ENCODE measurements at places on chromosomes 6 and 20.

- DNase-seq: no peak
These were observed 5.3 kb upstream of the GUCA1B start for GRCh38 chr6:42200035-42200434.

DNA sequence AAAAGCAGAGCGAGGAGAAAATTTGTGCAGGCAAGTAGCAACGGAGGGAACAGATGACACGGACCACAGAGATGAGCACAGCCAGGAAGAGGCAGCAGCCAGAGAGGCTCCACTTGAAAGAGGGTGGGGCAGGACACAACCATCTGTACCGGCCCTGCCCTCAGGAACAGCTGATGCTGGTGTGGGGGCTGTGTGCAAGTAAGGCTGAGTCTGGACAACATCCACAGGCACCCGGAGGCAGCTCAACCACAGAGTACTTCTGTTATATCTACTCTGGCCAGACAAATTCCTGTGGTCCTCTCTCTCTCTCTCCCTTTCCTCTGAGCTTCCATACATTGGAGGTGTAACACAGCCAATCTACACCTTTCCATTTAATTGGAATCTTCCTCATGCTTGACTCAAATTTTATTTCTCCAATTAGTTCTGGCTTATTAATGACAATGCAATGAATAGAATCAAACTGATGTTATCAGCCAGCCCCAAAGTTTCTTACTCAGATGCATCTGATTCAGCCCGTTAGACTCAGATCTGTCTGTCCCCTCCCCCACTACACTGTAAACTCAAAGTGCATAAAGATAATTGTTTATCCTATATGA lies 24.9 kb downstream of the KIF13A start:
- no peak for DNase-seq

- no peak for DNase-seq
These were observed 22.4 kb upstream of the PBOV1 start for GRCh38 chr6:138240476-138241245.

DNA sequence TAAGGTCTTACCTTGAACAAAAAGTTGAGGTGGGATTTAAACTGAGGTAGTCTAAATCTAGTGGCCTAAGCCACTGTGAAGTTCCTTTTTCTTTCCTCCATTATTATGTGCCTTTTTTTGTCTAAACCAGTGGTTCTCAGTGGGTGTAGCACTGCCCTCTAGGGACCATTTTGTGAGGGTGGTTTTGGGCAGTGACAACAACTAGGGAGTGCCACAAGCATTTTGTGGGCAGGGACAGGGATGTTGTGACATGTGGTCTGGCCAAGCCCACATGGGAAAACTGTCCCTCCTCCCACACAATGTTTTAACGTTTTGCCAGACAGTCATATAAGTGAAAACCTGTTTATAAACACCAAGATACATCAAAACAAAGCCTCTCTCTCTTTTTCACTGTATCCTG lies 899.4 kb upstream of the FLRT3 start:
- no peak for DNase-seq

- no peak for DNase-seq
These were observed 38.1 kb downstream of the HTR1B start for GRCh38 chr6:77425216-77425615.

DNA sequence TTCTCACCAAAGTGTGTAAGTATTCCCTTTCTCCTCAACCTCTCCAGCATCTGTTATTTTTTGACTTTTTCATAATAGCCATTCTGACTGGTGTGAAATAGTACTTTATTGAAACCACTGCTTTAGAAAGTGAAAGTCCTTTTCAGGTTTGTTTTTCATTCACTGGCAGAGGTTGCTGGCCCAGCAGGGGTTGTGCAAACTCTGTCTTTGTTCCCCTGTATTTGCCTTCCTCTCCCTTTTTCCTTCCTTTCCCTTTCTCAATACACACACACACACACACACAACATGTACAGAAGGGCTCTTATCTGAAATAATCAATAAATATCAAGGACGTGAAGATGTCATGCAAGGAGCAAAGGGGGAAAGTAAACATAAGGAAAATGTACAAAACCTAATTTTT lies 99.8 kb downstream of the LY86 start:
- DNase-seq: no peak

DNA sequence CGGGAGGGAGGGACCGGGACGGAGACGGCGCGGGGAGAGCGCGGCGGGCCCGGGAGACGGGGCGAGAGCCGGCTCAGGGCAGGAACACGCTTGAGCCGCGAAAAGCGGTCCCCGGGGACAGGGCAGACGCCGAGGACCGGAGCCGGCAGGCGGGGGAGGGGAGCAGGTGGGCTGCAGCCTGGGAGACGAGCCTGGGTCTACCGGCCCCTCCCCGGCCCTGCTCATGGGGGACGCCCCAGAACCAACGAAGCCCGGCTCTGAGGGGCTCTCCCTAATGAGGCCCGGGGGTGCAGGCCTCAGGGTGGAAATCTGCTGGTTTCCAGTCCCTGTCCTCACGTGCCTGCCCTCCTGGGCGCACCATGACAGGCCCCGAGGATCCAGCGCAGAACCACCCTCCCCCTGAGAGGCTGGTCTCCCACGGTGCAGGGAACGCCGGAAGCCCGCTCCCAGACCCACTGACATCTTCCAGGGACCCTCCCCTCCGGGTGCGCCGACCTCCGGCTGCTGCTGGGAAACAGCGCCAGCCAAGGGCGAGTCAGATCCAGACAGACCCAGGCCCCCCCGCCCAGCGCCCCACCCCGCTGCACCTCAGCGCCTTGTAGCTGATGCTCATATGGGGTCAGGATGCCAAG lies 571 bp upstream of the EEF1A2 start:
- DNase-seq: no peak

DNA sequence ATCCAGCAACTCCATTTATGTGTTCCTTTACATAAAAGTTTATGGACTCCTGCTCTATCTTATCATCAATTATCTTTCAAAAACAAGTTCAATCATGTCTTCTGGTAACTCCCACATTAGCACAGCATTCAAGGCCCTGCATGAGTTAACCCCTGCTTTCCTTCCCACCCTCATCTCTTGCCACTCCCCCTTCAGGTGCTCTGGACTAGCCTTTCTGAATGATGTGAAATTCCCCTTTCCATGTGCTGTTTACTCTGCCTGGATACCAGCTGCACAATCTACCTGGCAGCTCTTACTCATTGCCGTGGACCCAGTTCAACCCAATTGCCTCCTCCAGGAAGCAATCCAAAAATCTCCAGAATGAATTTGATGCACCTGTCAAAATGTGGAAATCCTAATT lies 11.9 kb downstream of the ADGRF4 start:
- no peak for DNase-seq

- DNase-seq: no peak
These were observed 659.2 kb downstream of the HDGFL1 start for GRCh38 chr6:23228439-23229024.

DNA sequence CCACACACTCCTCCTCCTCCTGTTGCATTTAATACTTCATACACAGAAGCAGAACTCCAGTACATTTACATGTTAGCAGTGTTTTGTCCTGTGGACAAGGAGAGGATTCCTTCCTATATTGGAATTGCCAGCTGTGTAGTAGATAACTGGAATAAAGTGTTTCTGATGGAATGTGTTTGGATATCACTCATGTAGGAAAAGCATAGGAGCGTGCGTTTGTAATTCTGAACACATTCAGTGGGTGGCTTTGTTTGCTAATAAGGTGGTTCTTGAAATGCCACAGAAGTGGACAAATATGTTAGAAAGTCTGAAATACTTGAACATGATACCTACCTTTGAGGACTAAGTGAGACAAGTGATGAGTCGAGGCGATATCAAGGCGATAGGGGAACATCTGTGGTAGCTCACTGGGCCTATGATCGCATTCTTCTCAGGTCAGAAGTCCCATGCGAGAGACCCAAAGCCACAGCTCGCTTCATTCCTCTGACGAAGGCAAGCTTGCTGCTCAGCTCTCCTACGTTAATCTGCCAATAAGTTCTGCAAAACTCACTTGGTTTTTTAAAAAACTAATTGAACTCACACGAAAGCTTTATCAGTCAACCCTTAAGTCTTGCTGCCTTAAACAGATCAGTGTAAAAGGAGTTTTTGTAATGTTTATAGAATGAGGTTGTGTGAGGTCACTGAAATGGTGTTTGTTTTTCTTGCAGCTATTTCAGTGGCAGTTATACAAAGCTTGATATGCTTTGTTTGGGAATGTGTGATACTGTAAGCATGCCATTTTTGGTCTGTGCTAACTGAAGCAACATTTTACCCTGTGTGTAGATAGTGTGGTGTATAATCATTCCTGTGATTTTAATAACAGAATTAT lies 159.9 kb downstream of the SOX4 start:
- DNase-seq: no peak

GRCh38 chr20:50083034-50083433 lies 29.9 kb downstream of the UBE2V1 start:
- DNase-seq: no peak

DNA sequence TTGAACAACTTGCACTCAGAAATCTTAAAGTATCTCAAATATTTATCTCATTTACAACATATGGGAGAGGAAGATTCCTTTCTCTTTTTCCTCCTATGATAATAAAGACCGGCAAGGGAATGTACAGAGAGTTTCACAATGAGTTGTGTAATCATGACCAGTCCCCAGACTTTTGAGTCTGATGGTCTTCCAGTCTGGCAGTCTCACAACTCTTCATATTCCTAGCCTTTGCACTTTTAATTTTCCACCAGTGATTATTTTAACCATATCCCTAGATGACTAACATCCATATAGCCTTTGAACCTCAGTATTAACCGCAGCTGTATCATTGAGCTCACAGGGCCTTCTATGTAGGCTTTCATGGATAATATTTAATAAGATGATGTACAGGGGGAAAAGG lies 278.5 kb downstream of the KHDC1L start:
- DNase-seq: no peak

DNA sequence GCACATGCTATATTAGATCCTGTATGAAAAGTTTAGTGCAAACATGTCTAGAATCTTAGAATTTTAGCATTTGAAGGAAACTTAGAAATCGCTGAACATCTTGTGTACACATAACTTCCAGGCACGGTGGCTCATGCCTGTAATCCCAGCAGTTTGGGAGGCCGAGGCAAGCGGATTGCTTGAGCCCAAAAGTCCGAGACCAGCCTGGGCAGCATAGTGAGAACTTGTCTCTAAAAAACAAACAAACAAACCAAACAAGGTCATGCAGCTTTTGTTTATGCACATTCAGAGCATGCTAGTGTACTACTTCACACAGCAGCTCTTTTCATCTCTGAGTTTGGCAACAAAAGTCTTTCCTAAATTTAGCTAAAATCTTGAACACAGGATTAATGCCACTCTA lies 32.2 kb downstream of the CLVS2 start:
- DNase-seq: no peak

DNA sequence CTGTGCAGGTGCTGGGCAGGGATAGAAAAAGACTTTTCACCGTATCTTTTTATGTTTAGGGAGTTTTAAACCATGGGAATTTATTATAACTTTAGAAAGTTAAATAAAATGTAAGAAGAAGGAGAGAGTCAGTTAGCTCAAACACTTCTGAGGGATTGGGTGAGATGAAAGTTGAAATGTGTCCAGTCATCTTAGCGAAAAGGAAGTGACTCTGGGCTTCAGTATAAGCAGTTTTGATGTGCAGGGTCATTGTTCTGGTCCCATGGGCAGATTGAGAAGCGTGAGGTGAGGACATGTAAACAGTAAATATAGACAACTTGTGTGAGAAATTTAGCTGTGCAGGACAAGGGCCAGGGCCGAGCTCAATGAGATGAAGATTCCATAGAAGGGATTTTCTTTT lies 66.9 kb downstream of the TOX2 start:
- DNase-seq: no peak

GRCh38 chr6:138229072-138229471 lies 10.8 kb upstream of the PBOV1 start:
- DNase-seq: no peak

- no peak for DNase-seq
These were observed 12.1 kb downstream of the SS18L1 start for GRCh38 chr20:62155428-62156253.

GRCh38 chr20:17803765-17804164 lies 104.0 kb downstream of the BANF2 start:
- DNase-seq: no peak

GRCh38 chr6:106694343-106694742 lies 65.0 kb downstream of the QRSL1 start:
- DNase-seq: no peak

GRCh38 chr6:62998022-62998421 lies 213.2 kb upstream of the FKBP1C start:
- DNase-seq: no peak

DNA sequence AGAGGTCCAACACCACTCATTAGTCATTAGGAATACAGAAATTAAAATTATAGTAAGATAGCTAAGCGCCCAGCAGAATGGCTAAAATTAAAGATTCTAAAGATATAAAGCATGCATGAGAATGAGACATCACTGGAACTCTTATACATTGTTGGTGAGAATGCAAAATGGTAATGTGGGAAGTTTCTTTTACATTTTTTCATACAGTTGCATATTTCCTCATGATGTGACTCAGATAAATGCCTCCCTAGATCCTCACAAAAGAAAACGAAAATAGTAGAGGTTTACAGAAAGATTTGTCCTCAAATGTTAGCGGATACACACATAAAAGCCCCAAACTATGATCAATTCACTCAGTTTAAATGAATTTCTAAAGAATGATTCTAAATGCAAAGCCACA lies 633.7 kb upstream of the GJE1 start:
- DNase-seq: no peak

GRCh38 chr20:38197619-38198018 lies 32.5 kb upstream of the TGM2 start:
- DNase-seq: no peak

DNA sequence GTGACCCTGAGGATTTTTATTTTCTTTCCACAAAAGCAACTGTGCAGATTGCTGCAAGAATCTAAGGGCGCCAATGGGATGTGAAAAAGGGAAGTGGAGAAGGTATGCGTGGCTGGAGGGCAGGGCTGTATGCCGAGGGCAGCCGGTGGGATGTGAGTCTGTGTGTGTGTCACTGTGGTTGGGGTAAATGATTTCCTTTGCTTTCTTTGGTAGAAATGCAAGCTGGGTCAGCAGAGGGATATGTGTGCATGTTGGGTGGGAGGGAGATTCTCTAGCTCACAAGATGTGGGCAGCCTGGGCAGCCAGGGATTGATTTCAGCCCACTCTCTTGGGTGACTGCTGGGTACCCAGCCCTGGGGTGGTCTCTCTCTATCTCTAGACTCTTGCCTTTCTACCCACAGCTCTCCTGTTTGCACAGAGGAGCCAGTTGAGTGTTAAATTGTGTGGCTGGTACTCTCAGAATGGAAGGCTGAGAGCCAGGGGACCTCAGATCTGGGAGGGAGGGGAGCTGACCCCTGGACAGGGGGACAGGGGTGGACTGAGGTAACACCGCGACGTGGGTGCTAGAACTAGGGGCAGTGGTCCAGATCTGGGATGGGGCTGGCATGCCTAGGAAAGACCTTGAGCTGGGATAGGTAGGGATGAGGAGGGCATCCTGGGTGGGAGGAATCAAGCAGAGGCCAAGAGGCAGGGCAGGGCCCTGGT lies 136.8 kb upstream of the RNF24 start:
- no peak for DNase-seq

- DNase-seq: no peak
These were observed 3.1 kb downstream of the CTSZ start for GRCh38 chr20:59003836-59004492.

- DNase-seq: no peak
These were observed 436.7 kb downstream of the BCKDHB start for GRCh38 chr6:80543151-80543550.

GRCh38 chr20:24951536-24952083 lies 2.5 kb downstream of the CST7 start:
- DNase-seq: no peak

GRCh38 chr6:51930602-51931001 lies 156.8 kb downstream of the PKHD1 start:
- DNase-seq: no peak

- no peak for DNase-seq
These were observed 68.7 kb downstream of the ATRN start for GRCh38 chr20:3539311-3540107.

Measured in GM12892 (cell line).